Mesendoderm (in vitro differentiated cells): ENCODE measurements at places on chromosomes 4 and X.

DNA sequence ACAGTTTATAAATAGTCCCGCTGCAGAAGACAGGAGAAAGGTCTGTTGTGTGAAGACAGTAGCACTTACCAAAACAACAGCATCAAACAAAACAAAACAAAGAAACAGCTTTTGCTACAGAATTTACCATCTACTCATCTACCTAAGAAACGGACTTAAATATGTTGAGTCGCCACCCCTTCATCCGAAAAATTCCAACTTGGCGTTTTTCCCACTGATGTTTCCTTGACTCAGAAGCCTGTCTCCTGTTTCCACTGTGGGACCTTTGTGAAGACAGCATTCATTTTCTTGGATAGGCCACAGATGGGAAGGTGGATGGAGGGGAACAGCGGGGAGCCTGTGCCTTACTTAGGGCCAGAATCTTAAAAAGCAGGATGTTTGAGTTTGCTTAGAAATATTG lies 1.3 kb upstream of the ITM2A start:
- H3K4me1 ChIP-seq: no peaks in the 10 kb centered on the region
- no peak overlapping the region for H3K4me3 ChIP-seq

GRCh38 chr4:176818531-176818930 lies 25.8 kb upstream of the VEGFC start:
- H3K27ac ChIP-seq: no peak overlapping the region
- no peaks in the 10 kb centered on the region for H3K4me1 ChIP-seq
- no peaks in the 10 kb centered on the region for H3K36me3 ChIP-seq
- no peak for DNase-seq
- no peaks in the 10 kb centered on the region for H3K27me3 ChIP-seq

- DNase-seq: no peak
- H3K27ac ChIP-seq: no peak overlapping the region
- H3K36me3 ChIP-seq: no peaks in the 10 kb centered on the region
- H3K4me1 ChIP-seq: no peaks in the 10 kb centered on the region
- H3K4me3 ChIP-seq: no peak overlapping the region
Observed at GRCh38 chrX:130771648-130772047, 131.4 kb downstream of the ENOX2 start.

DNA sequence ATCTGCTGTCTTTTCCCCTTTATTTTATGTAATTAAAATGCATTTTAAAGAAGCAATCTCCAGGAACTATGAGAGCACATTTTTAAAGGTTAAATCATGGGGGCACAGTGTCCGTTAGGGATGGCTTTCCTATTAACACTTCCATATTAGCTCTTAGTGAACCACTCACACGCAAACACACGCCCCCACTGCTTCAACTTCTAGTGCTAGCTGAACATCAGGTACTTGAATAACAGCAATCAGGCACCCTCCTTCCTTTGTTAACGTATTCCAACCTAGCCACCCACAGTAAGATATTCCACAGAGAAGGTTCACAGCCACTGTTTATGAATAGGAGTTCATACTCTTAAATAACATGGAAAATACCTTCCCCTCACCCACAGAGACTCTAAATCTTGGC lies 9.3 kb downstream of the TMEM255A start:
- DNase-seq: no peak
- H3K4me3 ChIP-seq: no peak overlapping the region
- no peak overlapping the region for H3K27ac ChIP-seq
- no peaks in the 10 kb centered on the region for H3K27me3 ChIP-seq

DNA sequence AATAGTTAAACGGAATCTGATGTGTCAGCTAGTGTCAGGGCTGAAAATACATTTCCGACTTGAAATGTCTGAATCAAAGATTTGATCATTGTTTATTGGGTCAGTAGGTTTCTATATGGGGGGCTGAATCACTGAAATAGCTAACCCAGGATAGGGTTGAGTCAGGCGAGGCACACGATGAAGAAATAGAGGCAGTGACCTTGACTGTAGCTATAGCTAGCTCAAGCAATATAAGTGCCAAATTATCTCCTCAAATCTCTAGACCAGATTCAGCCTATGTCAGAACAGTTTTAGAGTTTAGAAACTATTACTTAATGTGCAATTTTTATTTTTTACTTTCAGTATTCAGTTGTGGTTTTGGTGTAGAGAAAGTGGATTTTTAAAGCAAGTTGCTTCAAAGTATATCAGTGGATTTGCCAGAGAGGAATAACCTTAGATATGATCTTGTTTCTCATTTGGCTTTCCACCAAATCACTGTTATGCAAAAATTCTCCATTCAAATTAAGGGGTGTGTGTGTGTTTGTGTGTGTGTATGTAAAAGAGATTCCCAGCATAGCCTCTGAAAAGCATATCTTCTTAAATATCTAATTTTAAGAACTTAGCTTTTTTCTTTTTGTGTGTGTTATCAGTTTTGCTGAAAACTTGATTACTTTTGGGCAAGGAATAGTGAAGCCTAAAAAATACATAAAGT lies 100.3 kb upstream of the RPL34 start:
- H3K4me3 ChIP-seq: no peak overlapping the region
- no peaks in the 10 kb centered on the region for H3K27me3 ChIP-seq
- no peaks in the 10 kb centered on the region for H3K4me1 ChIP-seq
- DNase-seq: no peak
- H3K36me3 ChIP-seq: no peaks in the 10 kb centered on the region

- H3K27ac ChIP-seq: no peak overlapping the region
- H3K4me3 ChIP-seq: no peak overlapping the region
- H3K36me3 ChIP-seq: no peaks in the 10 kb centered on the region
- peak; percentile 74 for DNase-seq
Observed at GRCh38 chrX:70979136-70979762, 48.4 kb upstream of the SLC7A3 start.

DNA sequence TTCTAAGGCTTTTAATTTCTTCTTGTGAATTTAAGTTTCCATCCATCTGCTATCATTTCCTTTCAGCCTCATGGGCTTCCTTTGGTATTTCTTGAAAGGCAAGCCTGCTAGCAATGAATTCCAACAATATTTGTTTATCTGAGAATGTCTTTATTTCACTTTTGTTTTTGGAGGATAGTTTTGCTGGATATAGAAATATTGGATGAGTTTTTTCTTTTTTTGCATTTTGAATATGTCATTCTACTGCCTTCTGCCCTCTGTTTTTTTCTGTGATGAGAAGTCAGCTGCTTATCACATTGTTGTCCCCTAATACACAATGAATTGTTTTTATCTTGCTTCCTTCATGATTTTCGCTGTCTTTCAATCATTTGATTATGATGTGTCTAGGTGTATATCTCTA lies 13.2 kb upstream of the SORCS2 start:
- H3K27me3 ChIP-seq: no peaks in the 10 kb centered on the region
- no peaks in the 10 kb centered on the region for H3K36me3 ChIP-seq
- no peaks in the 10 kb centered on the region for H3K4me1 ChIP-seq
- H3K27ac ChIP-seq: no peak overlapping the region
- H3K4me3 ChIP-seq: no peak overlapping the region
